ENCODE measurements at places on chromosomes 13 and 19.

DNA sequence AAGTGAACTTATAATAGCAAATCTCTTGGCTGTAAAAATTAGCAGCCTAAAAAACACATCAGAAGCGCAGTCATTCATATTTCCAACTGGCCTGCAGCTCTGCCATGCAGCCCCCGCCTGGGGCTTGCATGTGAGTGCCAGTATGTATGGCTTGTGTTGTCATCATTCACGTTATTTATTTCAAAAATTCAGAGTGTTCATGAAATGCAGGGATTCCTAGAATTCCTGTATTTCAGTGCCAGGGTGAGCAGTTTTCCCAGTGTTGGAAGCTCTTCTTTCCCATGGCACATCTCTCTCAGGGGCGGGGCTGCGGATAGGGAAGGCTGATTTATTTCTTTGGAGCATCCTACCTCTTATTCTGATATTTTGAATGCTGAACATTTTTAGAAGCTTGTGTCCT is 234.6 kb downstream of the FGF9 start:
- no peak for DNase-seq

GRCh38 chr13:29577136-29578051 is 18.1 kb downstream of the SLC7A1 start:
- DNase-seq, result no peak

- DNase-seq, result no peak
These were observed 26.7 kb upstream of the CSNK1A1L start for GRCh38 chr13:37132211-37132610.

GRCh38 chr13:71417205-71417604 is 449.8 kb downstream of the DACH1 start:
- DNase-seq, result no peak

- peak; percentile 42 for DNase-seq
These were observed at the start of gene SLC8A2 for GRCh38 chr19:47471733-47472457. Gene SLC8A2 (minus strand): TSS chr19:47471893. CDS start chr19:47466403, 5,490 bp downstream.

DNA sequence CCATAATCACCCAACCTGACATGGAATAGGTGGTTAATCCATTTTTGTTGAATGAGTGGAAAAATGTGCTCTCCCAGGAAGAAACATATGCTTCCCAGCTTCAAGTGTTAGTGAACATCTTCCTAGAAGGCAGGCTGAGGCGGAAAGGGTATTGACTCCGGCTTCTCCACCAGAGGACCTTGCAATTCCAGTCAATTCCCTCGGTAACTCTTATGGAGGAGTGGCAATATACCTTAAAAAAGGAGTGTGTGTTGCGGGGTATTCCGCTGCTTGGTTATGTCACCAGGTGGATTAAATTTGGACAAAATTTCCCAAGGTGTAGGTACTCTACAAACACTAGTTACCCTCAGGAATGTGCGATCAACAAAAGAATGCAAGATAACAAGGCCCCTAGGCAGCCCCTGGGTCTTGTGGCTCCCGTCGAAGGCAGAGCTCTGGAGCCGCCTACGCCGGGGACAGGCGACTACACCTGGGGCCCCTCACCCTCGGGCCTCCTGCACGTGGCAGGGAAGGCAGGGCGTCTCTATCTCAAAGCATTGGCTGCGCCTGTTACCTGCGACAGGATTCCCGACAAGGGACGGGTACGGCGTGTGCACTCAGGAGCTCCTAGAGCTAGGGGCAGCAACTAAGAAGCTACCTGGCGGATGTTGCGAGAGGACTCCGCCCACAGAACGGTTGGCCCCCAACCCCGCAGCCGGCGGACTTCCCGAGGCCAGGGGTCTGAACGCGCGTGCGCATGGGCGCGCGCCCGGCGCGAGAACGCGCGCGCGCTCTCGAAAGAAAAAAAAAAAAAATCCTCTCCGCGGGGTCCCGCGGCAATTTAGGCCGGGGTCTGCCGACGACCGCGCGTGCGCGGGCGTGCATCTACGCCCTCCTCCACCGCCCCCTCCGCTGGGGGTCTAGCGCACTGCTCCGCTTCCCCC is at the start of gene WDR87:
WDR87 (minus strand) TSS at position 649 of the 923 bp plus-strand sequence. CDS start 8,355 bp downstream, outside the sequence.
- peak; percentile 6 for DNase-seq

- no peak for DNase-seq
These were observed 50.5 kb upstream of the SPATA13 start for GRCh38 chr13:24110011-24110410.

DNA sequence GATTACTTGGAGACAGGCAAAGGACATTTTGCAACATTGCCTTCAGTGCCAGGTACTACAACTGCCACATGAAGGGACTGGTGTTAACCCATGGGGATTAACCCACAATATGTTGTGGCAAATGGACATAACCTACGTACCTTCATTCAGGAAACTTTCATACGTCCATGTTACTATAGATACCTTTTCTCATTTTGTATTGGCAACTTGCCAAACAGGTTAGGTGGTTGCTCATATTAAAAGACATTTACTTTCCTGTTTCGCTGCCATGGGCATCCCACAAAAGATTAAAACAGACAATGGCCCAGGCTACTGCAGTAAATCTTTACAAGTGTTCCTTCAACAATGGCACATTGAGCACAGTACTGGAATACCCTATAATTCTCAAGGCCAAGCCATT is 925.3 kb downstream of the SLITRK6 start:
- no peak for DNase-seq

GRCh38 chr19:18156841-18157464 is 4.0 kb downstream of the PIK3R2 start:
- DNase-seq, result no peak

- no peak for DNase-seq
These were observed 15.6 kb upstream of the RNASEH2B start for GRCh38 chr13:50894012-50894411.

GRCh38 chr19:37938353-37938752 is 31.3 kb downstream of the SIPA1L3 start:
- DNase-seq, result no peak

DNA sequence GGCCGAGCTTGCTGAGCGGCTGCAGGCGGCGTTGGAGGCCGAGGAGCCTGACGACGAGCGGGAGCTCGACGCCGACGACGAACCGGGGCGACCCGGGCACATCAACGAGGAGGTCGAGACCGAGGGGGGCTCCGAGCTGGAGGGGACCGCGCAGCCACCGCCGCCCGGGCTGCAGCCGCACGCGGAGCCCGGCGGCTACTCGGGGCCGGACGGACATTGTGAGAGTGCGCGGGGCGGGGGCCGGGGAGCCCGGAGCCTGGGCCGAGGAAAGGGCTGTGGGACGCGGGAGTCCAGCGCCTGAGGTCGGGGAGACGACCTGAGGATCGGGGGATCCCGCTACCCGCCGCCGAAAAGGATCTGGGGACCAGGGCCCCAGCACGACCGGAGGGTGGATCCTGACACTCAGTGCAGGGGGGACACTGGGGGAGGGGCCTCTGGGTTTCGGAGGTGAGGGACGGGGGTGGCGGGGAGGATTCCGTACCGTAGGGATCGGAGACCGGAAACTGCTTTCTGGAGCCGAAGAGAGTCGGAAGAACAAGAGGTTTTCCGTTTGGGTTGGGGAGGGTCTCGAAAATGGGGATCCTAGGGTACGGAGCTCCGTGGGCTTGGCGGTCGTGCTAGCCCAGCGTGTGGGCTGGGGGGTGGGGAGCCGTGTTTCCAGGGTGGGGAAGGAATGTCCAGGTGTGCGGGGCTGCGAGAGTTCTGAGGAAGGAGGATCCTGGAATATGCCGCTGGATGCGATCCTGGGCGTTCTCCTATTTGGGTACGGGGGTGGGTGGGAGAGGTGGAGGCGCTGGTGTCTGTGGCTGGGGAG is 616 bp downstream of the HNRNPUL1 start:
- DNase-seq, result peak; percentile 36

GRCh38 chr19:10748927-10749434 is 31.1 kb downstream of the DNM2 start:
- DNase-seq, result no peak

Data from activated T-cell treated with anti-CD3 and anti-CD28 coated beads for 4 hours (primary cell).